ENCODE measurements at places on chromosomes 5 and 9. TPM values are rescaled to one million over a fixed set of nuclear protein-coding genes. Genes with fewer than 3 reads are reported as not detected.

DNA sequence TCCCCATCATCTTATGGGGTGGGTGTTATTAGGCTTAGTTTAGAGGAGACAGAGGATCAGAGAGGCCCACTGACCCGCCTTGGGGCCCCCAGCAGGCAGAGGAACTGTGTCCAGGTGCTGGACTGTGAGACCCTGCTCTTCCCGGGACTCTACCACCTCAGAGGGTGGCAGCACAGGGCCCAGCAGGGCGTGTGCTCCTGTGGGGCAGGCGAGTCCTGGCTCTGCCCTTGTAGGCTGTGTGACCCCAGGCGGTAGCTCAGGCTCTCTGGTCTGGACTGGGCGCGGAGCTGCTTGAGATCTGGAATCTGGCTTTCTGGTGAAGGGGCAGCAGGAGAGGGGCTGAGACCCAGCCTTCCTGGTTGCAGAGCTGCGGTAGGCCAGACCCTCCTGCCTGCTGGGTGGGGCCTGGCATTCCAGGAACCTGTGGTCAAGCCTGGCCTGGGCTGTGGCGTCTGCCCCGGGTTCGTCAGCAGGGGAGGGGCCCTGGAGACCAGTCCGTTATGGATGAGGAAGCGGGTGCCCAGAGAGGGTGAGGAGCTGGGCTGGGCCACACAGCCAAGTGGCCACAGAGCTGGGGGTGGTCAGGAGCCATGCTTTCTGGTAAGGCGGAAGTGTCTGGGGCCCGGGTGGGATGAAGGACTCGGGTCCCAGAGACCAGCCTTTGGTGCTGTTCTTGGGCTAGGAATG is 46.5 kb downstream of the RXRA start:
- no peak for DNase-seq

The TMOD1 gene
- polyA plus RNA-seq: 1.8 TPM

DNA sequence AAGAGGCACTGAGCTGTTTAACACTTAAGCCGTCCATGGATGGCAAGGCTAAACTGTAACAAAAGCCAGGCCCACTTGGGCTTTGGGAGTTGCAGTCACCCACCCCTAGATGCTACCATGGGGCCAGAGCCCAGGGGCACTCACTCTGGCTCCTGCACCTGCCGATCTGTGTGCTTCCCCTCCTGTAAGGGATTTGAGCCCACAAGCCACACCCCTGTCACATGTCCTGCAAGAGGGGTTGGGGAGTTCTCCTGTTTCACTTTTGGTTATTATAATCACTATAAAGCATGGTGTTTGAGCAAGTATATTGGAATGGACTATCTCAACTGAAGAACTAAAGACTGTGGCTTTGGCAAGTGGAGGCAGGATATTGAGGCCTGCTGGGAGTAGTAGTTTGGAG is 14.0 kb upstream of the GPR151 start:
- no peak for DNase-seq

GRCh38 chr5:132771503-132771998 is 5.5 kb downstream of the SEPTIN8 start:
- no peak for DNase-seq

All from renal cortex interstitium (tissue), 15 donors.